ENCODE measurements at places on chromosomes 13 and 19.
A peak's percentile ranks its signal among the peaks of the same experiment; 100 is the strongest.

DNA sequence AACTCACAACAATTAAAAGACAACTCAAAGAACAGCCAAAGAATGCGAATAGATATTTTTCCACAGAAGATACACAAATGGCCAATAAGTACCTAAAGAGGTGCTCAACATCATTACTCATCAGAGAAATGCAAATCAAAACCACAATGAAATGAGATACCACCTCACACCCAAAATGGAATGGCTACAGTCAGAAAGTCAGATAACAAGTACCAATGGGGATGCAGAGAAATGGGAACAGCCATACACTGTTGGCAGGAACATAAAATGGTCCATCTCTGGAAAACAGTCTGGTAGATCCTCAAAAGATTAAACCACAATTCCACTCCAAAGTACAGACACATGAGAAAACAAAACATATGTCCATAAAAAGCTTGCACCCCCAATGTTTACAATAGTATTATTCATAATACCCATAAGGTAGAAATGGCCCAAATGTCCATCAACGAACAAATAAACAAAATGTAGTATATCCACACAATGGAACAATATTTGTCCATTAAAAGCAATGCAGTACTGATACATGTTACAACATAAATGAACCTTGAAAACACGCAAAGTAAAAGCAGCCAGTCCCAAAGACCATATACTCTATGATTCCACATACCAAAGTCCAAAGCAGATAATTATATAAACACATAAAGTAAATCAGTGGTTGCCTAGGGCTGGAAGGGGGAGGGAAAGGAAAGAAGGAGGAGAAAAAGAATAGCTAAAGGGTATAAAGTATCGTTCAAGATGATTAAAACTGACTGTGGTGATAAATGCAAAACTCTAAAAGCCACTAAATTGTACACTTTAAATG lies 19.6 kb downstream of the USP12 start:
- DNase-seq, result no peak

GRCh38 chr19:31519256-31519655 lies 170.0 kb upstream of the TSHZ3 start:
- peak; percentile 26 for DNase-seq

DNA sequence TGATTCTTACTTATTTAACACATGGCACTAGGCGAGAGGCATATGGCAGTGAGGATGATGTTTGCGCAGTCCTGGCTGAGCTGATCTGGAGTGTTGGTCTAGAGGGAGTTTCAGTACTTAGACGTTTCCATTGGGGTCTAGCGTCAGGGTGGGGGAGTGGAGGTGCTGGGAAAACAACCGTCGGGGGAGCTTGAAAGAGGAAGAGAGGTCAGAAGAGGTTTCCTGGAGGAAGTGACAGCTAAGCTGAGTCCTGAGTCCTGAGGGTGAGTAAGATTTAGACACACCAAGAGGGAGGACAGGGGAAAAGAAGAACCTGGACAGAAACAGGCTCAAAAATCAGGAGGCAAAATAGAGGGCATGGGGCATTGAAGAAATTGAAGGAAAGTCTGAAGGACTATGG lies 81.4 kb downstream of the ALOX5AP start:
- peak; percentile 37 for DNase-seq

DNA sequence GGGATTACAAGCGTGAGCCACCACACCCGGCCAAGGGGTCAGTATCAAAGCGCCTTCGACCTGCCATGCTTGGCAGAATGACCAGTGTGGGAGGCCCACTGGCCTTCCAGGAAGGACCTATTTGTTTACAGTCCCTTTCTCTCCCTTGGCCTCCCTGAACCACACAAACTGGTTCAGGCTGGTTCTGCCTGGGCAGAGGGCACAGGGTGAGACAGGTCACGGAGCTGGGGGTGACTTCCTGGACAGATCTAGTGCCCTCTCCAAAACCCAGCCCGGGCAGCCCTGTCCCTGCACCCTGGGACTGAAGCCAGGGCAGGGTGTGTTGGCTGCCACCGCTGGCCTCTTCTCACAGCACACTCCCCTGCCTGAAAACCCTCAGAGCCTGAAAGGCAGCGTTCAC lies 11.3 kb downstream of the PLEKHF1 start:
- DNase-seq, result peak; percentile 83

GRCh38 chr13:95441326-95441725 lies 111.2 kb upstream of the CLDN10 start:
- DNase-seq, result no peak

DNA sequence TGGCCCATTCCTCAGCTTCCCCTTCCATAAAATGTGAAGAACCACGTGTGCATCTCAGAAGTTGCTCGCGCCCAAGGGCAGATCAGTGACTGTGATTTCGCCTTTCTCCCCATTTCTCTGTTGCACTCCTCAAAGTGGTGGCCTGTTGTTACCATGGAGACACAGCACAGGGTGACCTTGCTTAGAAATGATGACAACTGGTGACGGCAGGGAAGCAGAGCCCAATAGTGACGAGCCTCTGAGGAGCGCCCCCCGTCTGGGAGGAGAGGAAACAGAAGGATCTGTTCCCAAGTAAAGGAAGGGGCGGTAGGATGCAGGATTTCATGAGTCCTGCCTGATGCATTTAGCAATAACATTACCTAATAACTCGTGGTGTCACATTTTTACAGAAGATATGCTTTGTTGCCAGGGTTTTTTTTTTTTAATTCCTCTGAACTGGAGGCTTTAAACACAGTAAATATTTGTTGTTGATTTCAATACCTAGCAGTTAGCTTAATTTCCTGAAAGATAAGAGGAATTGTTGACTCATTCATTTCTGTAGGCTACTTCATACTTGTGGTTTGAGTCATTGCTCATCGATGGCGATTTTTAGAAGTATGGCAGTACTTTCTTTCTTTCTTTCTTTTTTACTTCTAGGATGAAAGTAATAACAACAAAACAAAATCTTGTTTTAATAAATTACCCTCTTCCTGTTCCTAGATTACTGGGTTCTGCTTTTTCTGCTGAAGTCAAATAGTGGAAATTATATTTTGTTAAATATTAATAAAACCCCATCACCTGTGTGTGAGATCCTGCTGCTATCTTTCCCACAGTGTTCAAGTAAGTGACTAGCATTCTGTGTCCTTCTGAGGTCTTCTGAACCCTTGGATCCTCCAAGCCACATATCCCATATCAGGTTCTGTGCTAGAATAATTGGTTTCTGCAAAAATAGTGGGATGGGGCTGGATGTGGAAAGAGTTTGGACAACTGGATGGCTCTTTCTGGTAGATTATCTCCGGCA lies 36.0 kb downstream of the MBNL2 start:
- peak; percentile 61 for DNase-seq

DNA sequence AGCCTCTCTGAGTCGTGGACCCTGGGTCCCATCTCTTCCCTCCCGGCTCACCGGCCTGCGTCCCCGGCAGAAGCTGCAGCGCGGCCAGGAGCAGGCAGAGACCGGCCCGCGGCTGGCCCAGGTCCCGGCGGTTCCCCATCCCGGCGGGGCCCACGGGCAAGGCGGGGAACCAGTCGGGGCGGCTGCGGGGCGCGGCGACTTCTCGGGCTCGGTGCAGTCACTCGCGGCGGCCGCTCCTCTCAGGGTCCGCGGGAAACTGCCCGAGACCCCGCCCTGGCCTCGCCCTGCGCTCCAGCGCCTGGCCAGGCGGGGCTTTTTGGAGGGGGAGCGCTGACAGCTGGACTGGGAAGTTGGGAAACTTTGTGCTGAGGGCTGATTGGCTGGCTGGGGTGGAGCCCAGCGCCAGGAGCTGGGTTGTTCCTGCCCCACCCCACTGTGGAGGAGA lies at the start of gene COL5A3:
Gene COL5A3, minus strand, starts transcription at position 258 of the 445 bp plus-strand sequence. Its CDS starts 119 bp downstream, at position 139.
- peak; percentile 62 for DNase-seq

GRCh38 chr19:29004796-29005195 lies 208.2 kb downstream of the UQCRFS1 start:
- no peak for DNase-seq

GRCh38 chr19:46950526-46951170 lies 69.0 kb upstream of the NPAS1 start:
- DNase-seq, result no peak

GRCh38 chr19:6718741-6719539 lies 1.5 kb downstream of the C3 start:
- DNase-seq, result no peak

DNA sequence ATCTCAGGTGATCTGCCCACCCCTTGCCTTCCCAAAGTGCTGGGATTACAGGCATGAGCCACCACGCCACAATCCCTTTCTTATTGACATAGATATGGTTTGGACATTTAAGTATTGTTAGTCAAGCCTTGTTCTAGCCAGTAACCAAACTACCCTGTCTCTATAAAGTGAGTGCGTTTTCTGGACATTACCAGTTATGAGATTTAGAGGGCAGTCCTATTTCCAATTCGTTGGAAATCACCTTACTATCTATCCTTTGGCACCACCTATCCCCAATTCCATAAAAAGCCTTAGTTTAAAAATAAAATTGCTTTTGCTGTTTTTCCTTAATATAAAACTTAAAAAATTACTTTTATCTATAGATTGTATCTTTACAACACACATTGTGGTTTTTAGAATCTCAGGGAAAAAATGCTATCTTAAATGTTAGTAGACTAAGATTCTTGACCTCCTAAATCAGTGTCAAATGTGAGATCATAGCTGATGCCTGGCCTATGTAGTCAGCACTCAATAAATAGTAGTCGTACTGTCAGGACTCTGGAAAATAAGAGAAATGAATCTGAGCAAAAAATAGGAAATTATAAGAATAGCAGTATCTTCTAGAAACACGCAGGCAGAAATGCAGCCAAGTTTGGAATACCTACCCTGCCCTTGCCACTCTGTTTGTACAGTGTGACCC lies 57.0 kb downstream of the NUFIP1 start:
- DNase-seq, result no peak

DNA sequence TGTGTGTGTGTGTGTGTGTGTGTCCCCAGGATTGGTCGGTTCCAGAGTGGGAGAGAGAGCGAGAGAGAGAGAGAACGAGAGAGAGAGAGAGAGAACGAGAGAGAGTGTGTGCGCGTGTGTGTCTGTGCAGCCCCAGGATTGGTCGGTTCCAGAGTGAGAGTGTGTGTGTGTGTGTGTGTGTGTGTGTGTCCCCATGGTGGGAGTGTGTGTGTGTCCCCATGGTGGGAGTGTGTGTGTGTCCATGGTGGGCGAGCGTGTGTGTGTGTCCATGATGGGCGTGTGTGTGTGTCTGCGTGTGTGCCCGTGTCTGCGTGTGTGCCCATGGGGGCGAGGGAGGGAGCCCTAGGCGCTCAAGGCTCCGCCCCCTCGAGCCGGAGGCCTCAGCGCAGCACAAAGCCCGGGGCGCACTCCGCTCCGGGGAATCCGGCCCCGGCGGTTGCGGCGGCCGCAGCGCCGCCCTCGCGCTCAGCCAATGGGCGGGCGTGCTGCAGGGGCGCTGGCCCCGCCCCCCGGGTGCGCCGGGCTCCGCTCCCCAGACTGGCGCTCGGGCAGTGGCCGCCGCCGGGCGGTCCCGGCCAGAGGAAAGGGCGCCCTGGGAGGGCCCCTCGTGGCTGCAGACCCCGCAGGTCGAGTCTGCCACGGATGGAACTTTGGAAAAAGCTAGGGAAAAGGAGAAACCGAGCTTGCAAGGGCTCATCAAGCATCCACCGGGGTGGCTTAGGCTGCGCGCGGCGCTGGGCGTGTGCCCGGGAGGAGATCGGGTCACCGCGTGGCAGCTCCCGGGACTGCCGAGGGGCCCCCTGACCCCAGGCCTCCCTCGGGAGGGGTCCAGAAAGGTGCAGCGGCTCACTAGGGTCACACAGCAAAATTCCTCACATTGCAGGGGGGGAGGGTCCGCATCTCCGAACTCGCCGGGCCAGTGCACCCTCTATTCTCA lies 96.2 kb downstream of the INSR start:
- DNase-seq, result peak; percentile 83

DNA sequence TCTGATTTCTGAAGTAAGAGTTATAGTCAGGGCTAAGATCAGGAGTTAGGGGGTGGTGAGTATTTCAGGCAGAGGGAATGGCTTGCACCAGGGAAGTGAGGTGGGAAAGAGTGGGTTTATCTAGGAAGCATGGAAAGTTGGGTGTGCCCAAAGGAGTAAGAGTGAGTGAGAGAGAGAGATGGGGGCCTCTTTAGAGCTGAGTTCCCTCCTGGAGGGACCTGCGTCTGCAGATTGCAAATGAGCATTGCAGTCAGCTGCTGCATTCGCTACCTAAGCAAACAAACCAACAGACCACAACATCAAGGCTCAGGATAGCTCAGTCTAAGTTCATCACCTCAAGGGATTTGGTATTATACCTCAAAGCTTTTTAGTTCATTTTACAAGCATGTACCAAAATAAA lies 405.8 kb downstream of the FGF9 start:
- DNase-seq, result no peak

GRCh38 chr13:38419312-38419873 lies 69.7 kb downstream of the UFM1 start:
- DNase-seq, result no peak

DNA sequence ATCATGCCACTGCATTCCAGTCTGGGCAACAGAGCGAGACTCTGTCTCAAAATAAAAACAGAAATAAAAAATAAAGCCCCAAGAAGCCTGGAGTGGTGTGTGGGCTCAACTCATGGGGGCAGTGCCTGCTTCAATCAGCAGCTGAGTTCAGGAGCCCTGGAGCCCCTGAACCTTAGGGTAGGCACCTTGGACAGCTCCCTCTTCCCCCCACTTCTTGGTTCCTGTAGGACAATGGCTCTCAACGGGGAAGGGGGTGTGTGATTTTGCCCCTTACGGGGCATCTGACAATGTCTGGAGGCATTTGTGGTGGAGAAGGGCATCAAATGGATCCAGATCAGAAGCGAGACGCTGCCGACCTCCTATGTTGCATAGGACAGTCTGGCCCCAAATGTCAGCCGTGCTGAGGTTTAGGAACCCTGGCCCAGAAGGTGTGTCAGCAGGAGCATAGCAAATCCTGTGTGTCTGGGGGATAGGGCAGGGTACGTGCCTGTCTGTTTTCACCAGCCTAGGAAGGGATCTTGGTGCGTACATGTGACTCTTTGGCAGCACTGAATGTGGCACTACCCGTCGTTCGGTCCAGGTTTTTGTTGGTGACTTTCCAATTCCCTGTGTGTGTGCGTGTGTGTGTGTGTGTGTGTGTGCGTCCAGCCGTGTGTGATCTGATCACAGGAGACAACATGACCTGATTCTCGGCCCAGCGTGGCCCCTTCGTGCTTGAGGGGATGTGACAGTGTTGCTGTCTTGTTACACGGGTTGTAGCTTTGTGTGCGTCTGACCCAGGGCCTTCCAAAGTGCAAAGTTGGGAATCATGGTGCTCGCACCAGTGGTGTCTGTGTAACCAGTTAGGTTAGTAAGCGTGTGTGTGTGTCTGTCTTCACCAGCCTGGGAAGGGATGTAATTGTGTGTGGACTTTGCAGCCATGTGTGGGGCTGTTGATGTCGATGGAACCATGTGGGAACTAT lies 7.5 kb downstream of the IGLON5 start:
- DNase-seq, result no peak

DNA sequence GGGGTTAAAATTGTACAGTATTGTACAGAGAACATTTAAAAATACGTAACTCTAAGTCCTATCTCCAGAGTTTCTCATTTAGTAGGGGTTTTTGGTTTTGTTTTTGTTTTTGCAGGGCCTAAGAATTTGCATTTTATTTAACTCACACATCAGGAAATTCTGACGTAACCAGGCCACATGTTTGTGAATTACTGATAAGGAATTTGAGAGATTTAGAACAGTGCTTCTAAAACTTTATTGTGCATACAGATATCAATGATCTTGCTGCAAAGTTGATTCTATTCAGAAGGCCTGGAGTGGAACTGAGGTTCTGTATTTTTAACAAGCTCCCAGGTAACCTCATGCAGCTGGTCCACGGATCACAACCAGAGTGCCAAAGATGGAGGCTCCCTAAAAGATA lies 49.3 kb downstream of the LIG4 start:
- DNase-seq, result no peak

GRCh38 chr13:94758436-94758960 lies 46.2 kb upstream of the SOX21 start:
- DNase-seq, result no peak

- no peak for DNase-seq
Observed at GRCh38 chr13:114120591-114121011, 11.8 kb downstream of the RASA3 start.

- DNase-seq, result no peak
Observed at GRCh38 chr13:106986033-106986484, 418.1 kb upstream of the ARGLU1 start.

Measured in lower leg skin (tissue), 4 donors.